B cell (primary cell): ENCODE measurements at places on chromosomes 2 and 18.

DNA sequence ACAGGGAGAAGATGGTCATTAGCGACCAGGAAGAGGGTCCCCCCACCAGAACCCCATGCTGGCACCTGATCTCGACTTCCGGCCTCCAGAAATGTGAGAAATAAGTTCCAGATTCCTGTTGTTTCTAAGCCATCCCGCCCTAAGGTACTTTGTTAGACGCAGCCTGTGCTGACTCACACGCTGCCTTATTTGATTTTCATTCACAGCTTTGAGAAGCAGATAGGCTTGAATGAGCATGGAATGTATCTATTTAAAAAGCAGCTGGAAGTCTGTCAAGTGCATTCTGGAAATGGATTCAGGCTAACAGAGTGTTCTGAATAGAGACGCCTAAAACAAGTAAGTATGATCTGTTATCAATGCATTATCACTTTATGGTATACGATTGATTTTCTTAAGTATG, 8.3 kb upstream of the IL1R2 start:
- DNase-seq: no peak

DNA sequence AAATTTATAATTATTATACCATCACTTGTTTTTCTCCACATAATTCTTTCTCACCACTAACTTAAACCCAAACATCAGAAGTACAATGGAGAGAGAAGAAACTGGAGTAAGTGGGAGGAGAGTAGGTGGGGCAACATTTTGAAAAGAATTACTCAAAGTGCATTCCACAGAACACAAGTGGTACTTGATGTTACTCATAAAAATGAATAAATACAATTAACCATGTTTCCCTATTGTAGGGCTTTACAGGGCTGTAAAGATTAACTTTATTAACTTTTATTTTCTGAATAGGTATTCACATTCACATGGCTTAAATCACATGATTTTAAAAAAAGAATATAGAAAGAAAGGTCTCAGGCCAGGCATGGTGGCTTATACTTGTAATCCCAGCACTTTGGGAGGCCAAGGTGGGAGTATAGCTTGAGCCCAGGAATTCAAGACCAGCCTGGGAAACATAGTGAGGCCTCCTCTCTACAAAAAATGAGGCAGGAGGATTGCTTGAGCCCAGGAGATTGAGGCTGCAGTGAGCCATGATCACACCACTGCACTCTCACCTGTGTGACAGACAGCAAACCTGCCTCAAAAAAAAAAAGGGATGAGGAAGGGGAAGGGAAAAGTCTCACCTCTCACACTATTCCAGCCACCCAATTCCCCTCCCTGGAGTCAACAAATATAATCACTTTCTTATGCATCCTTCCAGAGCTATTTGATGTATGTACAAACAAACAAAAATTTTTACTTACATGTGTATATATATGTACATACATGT, 47.1 kb downstream of the KCNG3 start:
- no peak for DNase-seq

GRCh38 chr2:31014516-31014915, 123.7 kb downstream of the GALNT14 start:
- no peak for DNase-seq

DNA sequence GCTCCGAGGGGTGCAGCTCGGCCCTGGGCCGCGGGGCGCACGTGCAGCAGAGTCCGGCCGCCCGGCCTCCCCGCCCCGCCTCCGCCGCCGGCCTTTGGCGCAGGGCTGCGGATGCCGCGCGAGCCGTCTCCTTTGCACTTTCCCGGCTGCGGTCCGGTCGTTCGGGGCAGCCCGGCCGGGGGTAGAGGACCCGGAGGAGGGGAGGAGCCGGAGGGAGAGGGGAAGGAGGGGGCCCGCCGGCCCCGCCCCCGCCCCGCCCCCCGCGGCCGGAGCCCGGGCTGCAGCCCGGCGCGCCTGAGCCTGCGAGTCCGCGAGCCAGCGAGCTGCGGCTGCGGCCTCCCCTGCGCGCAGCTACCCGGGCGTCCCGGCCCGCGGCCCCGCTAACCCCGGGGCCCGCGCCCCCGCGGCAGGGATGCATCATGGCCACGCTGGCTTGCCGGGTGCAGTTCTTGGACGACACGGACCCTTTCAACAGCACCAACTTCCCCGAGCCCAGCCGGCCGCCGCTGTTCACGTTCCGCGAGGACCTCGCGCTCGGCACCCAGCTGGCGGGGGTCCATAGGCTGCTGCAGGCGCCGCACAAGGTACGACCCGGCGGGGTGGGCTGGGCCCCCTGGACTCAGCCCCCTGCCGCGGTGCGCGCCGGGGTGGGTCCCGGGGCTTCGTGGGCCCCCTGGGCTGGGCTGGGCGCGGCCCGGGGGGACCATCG, at the start of gene FHOD3:
FHOD3 (plus strand) TSS at position 297 of the 709 bp plus-strand sequence; CDS start at position 420, 123 bp downstream.
- DNase-seq: peak; percentile 32

- DNase-seq: no peak
Measured at GRCh38 chr2:235894839-235895238, 273.3 kb downstream of the GBX2 start.

DNA sequence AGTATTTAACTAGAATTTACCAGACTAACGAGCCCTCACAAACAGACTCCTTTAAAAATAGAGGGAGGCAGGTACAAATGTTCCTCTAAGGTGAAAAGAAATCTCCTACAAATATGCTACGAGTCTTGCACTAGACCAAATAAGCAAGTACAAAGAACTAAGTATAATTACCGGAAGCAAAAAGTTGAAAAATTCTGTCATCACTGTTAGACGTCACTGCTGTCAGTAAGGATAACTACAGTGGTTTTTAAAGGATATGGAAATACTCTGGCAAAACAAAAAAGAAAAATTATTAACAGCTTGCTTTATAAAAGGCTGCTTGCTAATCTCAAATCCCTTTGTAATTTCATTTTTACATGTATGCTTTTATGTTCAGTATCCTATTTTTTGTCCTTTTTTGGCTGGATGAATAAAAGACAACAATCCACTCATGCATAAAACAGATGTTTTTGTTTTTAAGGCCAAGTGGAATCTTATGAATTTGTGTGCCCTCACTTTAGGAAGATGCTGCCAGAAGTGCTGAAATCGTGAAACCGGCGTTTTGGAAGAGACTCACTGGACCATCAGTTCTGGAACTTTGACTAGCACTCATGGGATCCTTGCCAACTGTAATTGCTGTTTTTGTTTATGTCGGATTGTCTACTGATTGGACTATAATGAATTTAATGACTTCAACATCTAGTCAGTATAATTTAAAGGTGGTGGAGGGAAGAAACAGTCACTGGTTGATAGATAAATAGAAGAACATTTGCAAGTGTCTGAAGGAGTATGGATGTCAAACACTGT, 6.7 kb downstream of the ZNF521 start:
- no peak for DNase-seq

GRCh38 chr2:225660262-225661131, 261.0 kb downstream of the NYAP2 start:
- peak; percentile 75 for DNase-seq

- no peak for DNase-seq
Measured at GRCh38 chr2:52264488-52264887, 1232.6 kb upstream of the NRXN1 start.

GRCh38 chr18:14097761-14098160, 34.5 kb downstream of the ZNF519 start:
- DNase-seq: no peak

- DNase-seq: no peak
Measured at GRCh38 chr2:119718501-119719260, 39.7 kb downstream of the TMEM177 start.

GRCh38 chr2:176979981-176980710, 232.4 kb upstream of the HNRNPA3 start:
- DNase-seq: no peak

DNA sequence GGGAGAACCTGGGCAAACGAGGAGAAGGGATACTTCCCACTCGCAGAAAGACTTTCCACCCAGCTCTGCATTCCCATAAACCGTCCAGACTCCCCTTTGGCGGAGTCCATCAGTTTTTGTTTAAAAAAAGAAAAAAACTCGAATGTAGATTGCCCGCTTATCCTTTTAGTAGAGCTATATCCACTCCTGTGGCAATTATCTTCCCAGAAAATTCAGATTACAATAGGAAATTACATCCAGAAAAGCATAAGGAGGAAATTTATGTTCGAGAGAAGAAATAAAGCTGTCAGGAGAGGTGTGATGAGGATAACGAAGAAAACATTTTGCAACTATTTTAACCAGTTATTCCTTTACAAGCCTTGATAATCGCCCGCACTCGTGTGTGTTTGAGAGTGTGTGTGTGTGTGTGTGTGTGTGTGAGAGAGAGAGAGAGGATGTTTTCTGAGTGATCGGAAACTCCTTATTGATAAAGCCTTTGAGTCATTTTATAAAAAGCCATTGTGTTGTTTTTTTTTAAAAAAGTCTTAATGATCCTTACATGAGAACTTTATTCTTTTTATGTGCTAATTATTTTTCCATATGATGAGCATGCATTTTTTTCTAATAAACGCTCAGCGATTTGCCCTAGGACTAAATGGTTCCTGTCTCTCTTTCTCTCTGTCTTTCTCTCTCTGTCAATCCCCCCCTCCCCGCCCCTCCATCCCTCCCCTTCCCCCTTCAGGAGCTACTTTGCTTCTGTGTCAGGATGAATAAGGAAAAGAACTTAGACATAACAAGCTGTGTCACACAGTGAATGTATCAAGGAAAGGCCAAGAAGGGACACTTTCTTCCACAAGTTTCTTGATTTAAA, 1.1 kb upstream of the PPP3R1 start:
- DNase-seq: peak; percentile 68

DNA sequence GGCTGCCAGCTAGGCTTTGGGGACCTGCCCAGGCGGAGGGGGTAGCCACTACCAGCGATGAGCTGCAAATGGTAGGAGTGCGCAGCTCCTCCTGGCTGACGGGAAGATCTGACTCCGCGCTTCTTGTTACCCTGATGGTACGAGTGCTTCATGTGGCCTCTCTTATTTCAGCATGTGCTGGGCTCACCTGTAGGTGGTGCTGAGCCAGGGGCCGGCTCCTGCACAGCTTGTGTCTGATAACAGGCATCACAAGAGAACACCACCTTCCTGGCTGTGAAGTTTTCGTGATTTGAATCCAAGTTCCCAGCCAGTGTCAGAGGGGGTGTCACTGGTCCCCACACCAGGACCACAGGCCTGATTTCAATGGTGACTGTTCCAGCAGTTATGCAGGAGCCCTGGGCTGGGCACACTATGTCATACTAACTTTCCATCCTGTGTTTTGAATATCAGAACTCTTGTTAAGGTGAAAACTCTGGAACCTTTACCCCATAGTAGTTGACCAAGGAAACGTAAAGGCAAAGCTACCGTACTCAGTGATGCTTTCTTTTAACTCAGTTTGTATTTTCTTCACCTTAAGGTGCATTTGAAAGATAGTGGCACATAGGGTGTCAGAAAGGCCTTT, 28.0 kb downstream of the APCDD1 start:
- no peak for DNase-seq
